ENCODE measurements at places on chromosomes 1 and 21. TPM values are rescaled to one million over a fixed set of nuclear protein-coding genes. Genes with fewer than 3 reads are reported as not detected.
A peak's percentile ranks its signal among the peaks of the same experiment; 100 is the strongest.

DNA sequence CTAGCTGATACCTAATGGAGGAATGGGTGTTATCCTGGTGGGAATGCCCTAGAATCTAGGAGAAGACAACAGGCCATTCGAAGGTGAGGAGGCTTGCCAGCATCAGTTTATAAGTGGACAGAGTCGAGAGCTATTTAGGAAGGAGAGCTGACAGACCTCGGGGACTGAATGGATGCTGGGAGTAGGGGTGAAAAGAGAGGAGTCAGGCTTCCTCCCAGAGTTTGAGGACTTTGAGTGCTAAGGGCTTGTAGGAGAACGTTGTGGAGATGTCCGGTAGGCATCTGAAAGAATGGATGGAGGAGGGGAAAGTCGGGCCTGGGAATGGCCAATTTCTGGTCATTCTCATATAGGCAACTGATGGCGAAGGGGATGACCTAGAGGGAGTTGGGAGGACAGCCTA, 155.1 kb downstream of the DYRK1A start:
- no peak for DNase-seq

DNA sequence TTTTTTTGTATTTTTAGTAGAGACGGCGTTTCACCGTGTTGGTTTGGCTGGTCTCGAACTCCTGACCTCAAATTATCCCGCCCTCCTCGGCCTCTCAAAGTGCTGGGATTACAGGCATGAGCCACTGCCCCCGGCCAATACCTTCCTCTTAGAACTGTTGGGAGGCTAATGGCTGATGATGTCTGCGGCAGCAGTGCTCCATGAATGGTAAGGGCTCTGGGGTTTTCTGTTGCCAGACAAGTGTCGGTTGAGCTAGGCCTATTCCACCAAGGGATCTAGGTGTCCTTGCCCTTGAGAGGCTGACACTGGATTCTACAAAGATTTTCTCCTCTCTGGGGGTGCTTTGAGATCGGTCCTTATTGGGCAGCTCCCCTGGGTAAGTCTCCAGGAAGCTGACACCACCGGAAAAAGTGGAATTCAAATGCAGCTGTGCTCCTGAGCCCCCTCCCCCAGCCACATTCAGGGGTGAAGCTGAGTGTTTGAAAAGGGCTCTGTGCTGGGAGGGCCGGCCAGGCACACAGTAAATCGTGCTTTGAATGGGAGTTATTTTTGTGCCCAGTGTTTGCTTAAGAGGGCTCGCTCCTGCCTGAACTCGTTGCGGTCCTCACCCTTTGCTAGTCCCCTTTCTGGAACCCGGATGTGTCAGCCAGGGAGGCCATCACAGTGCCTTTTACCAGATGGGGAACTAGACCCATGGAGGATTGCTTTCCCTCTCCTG, 5.2 kb downstream of the SOX13 start:
- peak; percentile 59 for DNase-seq

The LENEP gene
- total RNA-seq, result not detected

DNA sequence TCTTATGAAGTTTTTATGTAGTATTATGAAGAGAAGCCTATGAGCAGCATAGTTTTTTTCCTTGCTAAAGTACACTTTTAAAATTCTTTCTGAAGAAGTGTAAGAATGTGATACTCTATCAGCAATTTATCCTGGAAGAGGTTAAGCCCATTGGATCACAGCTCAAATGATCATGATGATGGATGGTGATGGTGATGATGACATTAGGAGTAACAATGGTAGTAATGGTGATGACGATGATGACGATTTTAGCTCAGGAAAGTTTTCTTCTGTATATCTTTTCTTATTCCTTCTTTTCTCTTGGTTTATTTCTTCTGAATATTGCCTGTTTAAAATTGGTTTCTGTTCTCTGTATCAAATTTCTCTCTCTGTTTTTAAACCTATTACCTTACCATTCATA, 262.9 kb upstream of the DUSP10 start:
- no peak for DNase-seq

The SELL gene
- 4.0 TPM for total RNA-seq

- no peak for DNase-seq
These were observed 72.3 kb downstream of the PLPP3 start for GRCh38 chr1:56506951-56507491.

- peak; percentile 55 for DNase-seq
These were observed 127.5 kb downstream of the RIPK4 start for GRCh38 chr21:41639336-41639735.

GRCh38 chr1:222288053-222288452, 259.9 kb downstream of the HHIPL2 start:
- DNase-seq, result no peak

GRCh38 chr1:38964140-38964548, 22.5 kb upstream of the RHBDL2 start:
- DNase-seq, result no peak

GRCh38 chr1:116825207-116825719, 71.0 kb downstream of the CD2 start:
- no peak for DNase-seq

The AZIN2 gene
- total RNA-seq, result 5.8 TPM

DNA sequence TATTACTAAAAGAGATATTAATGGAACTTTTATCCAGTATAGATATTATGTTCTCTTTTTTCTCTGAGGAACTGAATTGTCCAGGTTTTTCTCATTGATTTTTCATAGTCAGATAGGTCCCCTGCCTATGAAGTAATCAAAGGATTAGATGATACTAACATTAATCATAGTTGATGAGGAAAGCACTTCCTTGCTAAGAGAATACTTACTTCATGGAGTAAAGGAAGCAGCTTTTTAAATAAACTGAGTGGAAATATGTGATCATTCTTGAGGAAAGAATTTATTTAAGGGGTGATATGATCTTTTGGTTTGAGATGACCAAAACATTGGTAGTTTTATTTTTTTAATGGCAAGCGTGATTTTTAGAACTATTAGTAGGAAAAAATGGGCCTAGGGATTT, 58.9 kb downstream of the SWT1 start:
- no peak for DNase-seq

GRCh38 chr1:64001038-64001437, 202.4 kb upstream of the UBE2U start:
- no peak for DNase-seq

GRCh38 chr1:201429736-201430501, 8.4 kb upstream of the TNNI1 start:
- no peak for DNase-seq

The TMEM240 gene
- 5.0 TPM for total RNA-seq

- no peak for DNase-seq
These were observed 12.9 kb downstream of the MRPL37 start for GRCh38 chr1:54212872-54213271.

GRCh38 chr1:160671603-160672517, 25.0 kb upstream of the SLAMF1 start:
- DNase-seq, result no peak

The RAB3B gene
- total RNA-seq, result not detected

DNA sequence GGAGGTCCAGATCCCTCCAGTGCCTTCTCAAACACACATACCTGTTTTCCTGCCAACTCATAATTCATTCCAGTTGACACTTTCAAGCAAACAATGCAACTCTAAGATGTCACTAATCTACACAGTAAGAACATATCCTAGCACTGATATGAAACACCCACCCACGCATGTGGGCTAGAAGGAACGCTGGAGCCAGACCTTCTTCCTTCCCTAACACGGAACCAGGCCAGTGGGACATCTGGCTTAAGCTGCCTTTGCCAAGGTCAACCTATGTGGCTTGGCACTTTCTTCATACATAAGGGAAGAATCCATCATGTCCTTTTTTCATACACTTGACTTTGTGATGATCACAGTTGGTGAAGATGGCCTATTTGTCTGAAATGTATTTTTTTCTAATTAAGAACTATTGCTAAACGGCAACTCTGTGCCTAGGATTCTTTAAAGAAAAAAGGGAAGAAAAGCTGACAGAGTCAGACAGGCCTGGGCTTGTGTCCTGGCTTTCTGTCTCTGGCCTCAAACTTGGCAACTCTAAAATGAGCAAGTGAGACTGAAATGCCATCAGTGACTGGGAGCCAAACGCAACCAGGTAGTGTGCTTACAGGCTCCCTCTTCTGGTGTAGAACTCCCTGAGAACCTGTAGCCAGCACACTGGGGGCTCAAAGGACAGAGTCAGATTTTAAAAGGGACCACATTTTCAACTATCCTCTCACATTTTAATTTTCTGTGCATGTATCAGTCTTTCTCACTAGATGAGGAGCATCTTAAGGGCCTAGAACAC, 92.6 kb upstream of the BEND5 start:
- DNase-seq, result no peak

The CYP4Z1 gene
- not detected for total RNA-seq

The TBX19 gene
- 0.48 TPM for total RNA-seq

GRCh38 chr1:116679091-116679827, 11.7 kb upstream of the IGSF3 start:
- DNase-seq, result no peak

DNA sequence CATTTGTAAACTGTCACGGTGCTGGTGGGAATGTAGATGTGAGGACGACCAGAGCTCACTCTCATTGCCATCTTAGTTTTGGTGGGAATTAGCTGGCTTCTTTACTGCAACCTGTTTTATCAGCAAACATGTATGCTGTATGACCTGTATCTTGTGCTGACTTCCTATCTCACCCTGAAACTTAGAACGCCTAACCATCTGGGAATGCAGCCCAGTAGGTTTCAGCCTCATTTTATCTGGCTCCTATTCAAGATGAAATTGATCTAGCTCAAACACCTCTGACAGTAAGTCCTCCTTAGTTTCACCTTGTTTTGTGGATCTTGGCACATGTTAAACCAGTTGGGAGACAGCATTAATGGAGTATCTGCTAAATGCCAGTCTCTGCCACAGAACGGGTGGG, 174.6 kb downstream of the HLX start:
- DNase-seq, result no peak

DNA sequence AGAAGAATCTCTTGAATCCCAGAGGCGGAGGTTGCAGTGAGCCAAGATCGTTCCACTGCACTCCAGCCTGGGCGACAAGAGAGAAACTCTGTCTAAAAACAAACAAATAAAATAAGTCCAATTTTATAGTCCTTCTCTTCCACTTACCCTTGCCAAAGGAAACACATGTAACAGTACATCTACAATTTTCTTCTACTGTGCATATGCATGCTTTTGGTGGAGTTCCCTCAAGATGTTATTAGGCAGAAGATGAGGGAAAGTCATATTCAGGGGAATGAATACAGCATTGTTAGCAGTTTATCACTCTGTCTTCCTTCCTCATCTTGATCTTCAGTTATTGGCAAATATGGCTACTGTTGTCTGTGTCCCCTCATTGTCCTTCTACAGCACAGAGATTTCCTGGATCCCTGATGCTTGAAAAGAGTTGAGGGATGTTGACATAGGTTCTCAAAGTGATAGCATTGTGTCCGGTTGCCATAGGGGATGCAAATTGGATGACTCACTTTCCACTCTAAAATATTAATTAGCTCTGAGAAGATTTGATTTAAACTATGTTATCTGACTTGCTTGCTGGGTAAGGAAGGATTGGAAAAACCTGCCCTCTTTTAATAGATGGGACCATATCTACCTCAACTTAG, 1173.6 kb downstream of the KCNT2 start:
- no peak for DNase-seq

The PDZK1IP1 gene
- total RNA-seq, result not detected

- DNase-seq, result peak; percentile 63
These were observed 138.2 kb upstream of the RUNX3 start for GRCh38 chr1:25068316-25068715.

DNA sequence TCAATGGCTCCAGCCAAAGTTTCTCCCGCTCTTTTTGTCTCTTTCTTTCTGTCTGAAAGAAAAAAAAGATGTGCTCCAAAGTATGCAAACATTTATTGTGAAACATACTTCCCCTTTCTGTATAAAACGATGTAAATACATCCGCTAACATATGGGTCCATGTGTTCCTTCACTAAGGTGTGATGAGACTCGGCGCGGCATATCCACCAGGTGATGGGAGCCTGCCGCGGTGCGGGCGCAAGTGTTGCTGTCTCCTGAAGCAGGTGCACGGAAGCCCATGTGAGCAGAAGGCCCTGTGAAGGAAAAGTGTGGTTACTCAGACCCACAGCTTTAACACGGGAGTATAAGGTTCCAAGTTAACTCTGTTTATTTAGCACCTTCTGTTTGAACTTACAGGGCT, 466.6 kb upstream of the C1orf87 start:
- DNase-seq, result no peak

The ZC3H11A gene
- total RNA-seq, result 46.9 TPM

DNA sequence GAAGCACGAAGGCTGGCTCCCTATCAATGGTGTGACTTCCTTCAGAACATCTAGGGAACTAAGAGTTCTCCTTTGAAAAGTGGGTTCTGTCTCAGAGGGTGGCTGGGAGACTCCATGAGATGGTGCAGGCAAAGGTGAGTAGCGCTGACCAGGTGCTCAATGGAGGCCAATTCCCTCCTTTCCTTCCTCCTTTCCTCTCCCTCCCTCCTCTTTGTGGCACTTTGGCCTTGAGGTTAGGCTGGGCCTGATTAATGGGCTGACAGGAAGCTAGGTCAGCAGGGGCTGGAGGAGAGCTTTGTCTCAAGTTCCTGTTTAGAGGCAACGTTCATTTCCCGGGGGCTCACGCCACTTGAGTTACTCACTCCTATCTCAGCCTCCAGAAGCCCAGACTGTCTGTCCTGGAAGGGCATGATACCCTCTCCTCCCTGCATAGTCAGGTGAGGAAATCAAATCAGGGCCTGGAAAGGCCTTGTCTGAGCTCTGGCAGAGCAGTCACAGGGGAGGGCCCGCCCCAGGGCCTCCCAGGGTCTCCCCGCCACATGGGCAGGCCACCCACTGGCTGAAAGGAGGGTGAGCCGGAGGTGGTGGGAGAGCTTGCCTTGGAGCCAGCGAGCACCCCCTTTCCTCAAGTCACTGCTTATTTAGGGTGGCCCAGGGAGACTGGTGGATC, 58.4 kb upstream of the SSBP3 start:
- DNase-seq, result no peak

GRCh38 chr1:9787702-9788101, 36.1 kb downstream of the CLSTN1 start:
- no peak for DNase-seq

The NPPB gene
- total RNA-seq, result 7,162 TPM
